Activated naive CD4-positive, alpha-beta T cell (primary cell): ENCODE measurements at places on chromosomes 11 and 22.

DNA sequence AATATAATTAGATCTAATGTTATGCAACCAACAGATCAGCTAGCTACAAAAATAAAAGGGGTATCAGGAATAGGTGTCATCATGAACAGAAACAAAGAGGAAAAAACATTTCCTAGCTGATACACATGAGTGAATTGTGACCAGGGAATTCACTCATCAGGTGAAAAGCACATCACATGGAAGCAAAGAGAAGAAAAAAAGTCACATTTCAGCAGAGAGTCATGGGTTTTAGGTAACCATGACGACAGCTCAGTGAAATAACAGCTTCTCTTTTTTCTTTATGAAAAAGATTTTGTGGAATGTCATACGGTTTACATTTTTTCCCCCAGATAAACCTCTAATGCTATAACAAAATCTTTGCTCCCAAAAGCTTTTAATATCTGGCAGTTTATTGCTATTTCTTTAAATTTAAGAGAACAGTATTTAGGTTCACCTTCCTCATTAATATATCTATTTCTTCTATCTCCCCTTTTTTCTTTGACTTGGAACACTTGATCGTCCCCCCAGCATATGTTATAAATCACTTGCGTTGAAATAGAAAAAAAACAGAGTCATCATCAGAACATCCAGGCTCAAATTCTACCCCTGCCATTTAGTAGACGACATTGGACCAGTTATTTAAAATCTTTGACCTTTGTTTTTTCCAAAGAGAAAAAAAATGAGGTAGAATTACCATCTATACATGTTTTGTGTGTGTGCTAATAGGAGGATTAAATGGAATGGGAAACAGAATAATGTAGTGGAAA lies 5.3 kb downstream of the TYR start:
- DNase-seq: no peak

DNA sequence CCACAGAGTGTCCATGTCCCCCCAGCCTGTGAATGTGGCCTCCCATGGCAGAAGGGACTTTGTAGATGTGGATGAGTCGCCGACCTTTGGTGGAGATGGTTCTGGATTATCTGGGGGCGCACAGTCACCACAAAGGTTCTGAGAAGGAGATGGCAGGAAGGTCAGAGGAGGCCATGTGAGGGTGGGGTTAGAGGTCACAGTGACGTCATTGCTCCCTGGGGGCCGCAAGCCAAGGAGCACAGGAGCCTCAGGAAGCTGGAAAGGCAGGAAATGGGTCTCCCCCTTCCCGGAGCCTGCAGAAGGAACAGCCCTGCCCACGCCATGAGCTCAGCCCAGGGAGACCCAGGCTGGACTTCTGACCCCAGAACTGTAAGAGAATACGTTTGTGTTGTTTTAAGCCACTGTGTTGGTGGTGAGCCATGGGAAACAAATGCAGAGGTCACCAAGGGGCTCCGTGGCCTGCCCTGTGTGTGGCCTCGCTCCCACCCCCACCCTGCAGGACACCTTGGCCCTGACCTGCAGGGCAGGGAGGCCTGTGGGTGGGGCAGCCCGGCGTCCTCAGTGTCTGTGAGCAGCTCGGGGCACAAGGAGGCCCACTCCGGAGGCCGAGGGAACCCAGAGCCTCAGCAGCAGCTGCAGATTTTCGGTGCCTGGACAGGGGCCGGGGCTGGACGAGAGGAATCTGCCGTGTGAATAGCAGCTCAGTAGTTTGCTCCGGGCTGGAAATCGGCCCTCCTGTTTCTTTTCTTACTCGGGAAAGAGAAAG lies 32.1 kb downstream of the GRAMD4 start:
- no peak for DNase-seq

DNA sequence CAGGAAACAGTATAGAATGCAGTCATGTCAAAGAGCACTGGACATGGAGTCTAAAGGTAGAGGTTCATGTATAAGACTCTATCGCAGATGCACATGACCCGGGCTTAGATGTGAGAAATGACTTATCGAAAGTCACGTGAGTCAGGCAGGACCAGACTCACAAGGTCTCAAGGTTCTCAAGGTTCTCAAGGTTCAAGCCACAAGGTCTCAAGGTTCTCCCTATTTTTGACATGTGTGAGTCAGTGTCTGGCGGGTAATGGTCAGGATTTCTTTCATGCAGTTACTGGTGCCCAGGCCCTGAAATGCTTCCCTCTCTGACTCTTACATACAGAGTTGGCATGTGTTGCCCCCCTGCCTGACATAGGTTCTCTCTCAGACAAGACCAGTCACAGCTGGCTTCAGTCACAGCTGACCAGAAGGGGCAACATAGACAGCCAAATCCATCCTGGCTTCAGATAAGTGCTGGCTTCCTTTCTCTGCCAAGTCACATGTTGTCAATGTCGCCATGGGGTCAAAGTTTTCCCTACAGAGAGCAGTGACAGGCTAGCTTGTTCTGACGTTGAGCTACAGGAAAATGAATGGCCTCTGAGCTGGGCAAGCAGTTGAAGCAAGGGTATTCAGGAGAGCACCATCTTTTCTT lies 10.1 kb downstream of the CSRP3 start:
- DNase-seq: no peak

DNA sequence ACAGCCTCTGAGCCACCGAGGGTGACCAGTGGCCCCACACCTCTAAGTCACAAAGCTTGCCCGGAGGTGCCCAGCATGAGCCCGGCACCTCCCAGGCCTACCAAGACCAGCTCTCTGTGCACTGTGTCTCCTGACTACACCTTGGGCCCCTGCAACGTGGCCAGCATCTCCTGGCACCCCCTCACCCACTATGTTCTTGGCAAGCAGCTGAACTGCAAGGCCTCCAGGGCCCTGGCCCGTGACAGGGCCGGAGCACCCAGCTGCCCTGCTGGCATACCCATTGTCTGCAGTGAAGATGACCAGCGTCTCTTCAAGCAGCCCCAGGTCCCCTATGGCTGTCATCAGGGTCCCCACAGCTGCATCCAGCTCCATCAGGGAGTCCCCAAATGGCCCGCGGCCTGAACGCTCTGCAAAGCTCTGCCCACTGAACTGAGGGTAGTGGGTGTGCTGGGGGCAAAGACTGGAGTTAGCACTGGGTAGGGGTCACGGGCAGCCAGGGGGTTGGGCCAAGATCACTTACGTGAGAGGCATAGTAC lies 1.6 kb downstream of the ARSA start:
- no peak for DNase-seq

- no peak for DNase-seq
Observed at GRCh38 chr11:112280268-112281126, 19.8 kb upstream of the PLET1 start.
